ENCODE measurements at places on chromosomes 4 and X.

GRCh38 chr4:42596918-42597317, 60.0 kb downstream of the ATP8A1 start:
- DNase-seq = no peak

DNA sequence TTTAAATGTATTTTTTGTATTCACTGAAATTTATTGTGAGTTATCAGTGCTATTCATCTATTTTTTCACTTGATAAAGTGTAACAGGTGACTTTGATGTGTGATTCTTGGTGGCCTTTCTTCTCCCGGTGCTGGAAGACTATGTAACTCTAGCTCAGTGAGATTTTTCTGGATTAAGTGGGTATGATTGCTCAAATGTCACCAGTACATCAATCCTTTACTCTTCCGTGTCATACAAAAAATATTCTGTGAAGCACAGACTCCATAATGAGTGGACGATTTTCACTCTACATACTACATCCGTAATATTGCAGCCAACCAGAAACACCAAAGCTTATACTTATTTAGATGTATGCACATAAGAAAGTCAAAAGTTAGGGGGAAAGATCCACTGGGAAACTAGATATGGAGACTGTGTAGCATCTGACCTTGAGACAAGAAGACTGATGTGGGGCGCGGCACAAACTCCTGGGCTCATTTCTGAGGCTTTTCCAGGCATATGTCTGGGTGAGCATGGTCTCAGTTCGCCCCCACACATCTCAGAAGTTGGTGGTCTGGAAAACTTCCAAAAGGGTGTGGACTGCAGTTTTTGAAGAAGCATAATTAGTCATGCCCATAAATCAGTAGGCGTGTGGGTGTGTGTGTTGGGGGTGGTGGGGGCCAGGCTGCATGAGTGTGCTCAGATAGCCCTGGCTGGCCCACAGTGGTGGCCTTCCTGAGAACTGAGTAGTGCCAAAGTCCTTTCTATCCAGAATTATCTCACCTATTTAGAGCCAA, 53.9 kb upstream of the TENM3 start:
- no peak for DNase-seq

DNA sequence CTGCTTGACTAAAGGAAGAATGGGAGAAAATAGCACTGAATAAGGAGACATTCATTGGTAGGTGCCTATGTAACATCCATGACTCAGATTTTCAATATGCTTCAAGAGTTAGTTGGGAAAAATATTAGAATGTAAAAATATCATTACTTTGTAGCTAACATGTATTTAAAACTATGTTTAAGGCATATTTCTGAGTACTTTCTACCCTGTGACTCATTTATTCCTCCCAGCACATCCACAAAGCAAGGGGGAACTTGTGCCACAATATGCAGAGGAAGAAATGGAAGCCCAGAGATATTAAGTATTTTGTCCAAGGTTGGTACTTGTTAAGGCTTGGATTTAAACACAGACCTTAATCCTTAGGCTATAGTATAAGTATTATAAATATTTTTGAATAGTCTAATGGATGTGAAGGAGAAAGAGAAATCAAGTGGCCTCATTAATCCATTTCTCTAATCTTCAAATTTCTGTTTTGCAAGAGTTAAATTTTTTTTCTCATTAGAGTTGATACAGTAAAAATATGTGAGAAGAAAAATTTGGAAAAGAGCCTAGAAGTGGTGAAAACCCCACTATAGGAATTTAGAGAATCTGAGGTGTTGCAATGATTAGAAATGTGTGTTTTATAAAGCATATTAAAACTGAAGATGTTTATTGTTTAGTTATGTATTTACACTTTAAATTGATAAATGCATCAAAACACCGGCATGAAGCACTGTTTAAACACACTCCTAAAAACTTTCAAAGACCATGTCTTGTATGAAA, 149.3 kb upstream of the GYPA start:
- DNase-seq = no peak

GRCh38 chr4:127165971-127166370, 466.8 kb upstream of the INTU start:
- DNase-seq = no peak

DNA sequence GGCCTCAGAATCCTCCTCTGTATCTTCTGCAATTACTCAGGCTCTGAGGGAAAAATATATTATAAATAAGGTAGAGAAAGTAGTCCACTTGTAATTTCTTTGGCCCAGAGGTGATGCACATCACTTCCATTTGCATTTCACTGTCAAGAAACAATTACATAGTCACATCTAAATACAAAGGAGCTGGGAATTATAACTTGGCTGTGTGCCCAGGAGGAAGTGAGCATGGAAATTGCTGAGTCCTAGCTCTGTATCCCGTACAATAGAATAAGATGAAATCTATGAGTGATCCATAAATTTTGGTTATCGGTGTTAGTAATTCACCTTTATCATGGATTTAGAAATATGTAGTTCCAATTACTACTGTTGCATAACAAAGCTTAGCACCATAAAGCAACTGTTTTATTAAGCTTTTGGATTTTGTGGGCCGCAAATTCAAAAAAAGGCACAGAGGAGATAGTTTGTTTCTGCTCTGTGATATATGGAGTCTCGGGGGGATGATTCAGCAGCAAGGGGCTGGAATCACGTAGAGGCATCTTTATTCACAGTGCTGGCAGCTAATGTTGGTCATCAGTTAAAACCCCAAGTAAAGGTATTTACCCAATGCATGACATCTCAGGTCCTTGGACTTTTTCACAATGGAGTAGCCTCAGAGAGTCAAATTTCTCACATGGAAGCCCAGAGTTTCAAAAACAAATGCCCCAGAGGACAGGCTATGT, 241.4 kb upstream of the GALNT7 start:
- no peak for DNase-seq

- DNase-seq = no peak
Observed at GRCh38 chr4:46554760-46555465, 165.0 kb upstream of the GABRA2 start.

DNA sequence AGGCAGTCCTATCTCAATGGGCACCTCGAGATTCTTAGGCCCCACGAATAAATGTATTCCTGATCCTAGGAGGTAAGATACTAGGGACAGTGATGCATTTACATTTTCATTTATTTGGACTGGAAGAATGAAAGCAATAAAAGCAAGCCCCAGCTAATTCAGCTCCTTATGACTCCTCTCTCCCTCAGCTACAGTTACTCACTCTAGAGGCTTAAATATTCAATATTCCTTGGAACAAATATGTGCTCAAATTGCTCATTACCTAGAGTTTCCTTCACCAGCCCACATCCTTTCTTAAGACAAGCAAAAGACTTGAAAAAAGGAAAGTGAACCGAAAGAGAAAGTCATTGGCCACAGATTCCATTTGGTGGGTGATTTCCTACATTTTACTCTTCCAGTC, 13.9 kb downstream of the PAGE2 start:
- DNase-seq = no peak

- DNase-seq = no peak
Observed at GRCh38 chrX:72477781-72478181, 94.9 kb downstream of the HDAC8 start.

GRCh38 chrX:122777766-122778165, 406.3 kb upstream of the GRIA3 start:
- DNase-seq = no peak

- DNase-seq = no peak
Observed at GRCh38 chrX:132692066-132692465, 203.2 kb upstream of the MBNL3 start.

DNA sequence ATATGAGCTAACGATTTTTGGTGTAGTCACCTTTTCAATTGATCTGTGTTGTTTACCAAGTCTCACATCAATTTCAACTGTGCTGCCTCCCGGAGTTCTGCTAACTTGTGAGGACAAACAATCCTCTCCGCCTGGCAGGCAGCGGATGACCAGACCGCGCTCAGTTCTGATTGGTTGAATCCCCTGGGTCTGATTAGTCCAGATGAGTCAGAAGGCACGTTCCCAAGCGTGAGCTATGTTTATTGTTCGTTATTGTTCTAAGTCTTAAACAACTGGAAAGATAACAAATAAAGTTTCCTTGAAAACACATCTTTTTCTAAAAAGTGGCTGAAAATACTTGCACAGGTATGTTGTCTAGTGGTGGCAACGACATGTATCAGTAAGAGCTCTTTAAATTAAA, 37.9 kb upstream of the TRPC3 start:
- DNase-seq = no peak

DNA sequence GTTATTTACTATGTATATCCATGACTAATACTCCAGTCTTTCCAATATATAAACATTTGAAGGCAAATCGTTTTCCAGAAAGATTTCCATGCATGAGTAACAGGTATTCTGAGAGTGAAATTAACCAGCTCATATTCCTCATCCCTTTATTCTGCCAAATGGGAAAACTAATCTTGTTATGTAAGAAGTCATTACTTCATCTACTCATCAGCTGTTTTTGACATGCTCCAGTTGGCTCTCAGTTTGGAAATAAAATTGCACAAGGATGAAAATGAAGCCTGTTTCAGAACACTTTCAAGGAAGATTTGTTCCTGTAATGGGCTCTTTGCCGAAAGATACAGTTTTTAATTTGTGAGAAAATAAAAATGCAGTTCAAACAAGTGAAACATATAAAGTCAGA, 121.9 kb downstream of the KCTD8 start:
- DNase-seq = no peak

DNA sequence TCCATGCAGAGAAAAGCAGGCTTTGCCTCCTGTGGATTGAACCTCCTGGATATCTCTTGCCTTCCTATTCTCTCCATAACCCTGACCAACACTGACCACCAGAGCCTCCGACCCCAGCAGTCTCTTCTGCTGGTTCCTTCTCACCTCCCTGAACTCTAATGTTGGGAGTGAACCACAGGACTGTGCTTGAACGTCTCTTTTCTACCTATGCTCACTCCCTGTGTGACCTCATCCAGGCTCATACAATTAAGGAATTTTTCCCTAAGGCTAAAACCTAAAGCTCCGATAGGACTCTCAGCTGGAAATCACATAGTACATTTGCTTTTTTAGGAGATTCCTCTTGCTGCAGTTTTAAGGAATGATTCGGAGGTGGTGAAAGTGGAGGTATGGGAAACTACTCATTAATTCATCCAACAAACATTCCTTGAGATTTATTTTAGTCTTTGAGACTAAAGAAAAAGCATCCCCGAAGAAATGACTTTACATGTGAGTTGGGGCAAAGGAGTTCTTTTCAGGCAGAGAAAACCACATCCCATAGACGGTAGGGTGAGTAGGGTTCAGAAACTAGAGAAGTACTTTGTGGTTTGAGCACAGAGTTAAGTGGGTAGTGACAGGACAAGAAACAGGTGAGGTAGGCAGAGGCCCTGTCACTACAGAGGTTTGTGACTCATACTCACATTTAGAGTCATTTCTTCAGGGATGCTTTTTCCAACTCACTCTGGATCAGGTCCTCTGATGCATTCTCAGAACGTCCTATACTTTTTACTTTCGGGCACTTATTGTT, 30.8 kb downstream of the NDNF start:
- peak; percentile 55 for DNase-seq

- no peak for DNase-seq
Observed at GRCh38 chr4:38236503-38236902, 276.3 kb downstream of the PTTG2 start.

DNA sequence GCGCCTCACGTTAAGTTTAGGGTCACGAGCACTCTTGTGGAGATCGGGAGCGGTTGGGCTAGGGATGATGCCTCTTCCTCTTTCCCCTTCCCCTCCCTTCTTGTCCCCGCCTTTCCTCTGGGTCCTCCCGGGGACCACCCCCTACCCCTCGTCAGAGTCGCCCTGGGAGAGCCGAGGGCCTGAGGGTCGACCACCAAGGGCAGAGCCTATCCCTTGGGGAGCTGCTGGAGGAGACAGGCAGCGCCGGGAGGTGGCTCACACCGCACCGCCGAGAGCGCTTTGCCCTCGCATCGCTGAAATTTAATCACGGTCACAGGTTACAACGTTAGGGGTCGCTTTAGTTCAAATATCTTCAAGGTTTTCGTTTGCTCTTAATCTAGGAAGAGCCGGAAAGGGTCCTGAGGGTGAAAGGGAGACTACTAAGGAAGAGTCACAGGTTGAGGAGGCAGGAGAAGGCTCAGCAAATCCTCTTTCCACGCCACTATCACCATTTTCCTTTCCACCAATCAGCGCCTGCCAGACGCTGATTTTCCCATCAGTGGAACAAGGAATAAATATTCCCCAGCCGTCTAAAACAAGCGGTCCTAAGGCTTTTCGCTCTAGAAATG, 528 bp upstream of the SNCA start:
- DNase-seq = no peak

DNA sequence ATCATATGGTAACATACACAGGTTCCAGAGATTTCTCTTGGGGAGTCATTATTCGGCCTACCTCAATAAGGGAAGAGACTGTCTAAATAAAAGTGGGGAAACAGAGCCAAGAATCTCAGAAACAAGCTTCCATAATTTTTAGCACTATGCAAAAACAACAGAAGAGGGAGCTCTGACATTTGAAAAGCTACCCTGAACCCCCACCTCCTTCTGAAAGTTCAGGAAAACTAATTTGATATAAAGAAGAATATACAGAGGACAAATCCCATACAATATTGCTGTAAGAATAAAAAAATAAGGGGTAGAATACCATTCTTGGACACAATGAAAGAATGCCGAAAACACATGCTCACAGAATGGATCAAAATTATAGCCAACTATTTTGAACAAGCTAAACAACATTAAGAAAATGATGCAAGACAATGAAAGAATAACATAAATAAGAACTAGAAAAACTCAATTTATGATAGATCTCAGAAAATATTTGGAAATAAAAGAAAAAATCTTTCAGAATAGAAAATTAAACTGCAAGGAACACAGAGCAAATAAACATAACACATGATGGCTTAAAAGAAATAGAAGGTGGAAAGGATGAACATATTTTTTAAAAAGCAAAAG, 14.4 kb upstream of the ZNF41 start:
- no peak for DNase-seq

DNA sequence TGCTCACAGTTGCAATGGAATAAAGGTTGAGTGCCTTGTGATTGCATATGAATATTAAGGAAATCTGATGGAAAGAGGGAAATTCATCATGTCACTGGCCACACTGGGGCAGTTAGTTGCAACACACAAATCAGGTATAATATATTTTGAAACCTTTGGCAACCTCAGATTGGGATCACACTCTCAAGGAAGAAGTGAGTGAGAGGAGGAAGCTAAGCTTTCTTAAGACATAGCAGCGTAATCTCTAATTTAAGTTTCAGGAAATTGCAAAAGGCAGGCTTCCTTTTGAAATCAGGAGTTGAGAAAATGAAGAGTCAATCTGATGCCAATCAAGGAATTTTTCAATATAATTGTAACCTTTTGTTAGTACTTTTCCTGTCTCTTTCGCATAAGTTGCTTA, 12.3 kb upstream of the CLTRN start:
- DNase-seq = no peak

DNA sequence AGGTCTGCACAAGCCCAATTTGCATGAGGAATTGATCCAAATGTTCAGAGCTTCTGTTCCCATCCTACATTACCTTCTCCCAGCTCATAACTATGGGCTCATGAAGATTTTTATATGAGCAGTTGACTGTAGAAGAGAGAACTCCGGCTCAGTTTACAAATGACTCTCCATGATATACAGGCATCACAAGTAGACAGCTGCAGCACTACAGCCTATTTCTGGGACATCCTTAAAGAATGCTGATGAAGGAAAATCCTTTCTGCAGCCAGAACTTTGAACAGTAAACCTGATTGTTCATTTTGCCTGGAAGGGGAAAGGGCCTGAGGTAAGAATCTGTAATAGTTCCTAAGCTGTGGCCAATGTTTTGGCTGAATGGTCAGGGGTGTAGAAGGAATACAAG, 174.1 kb upstream of the CXCL13 start:
- no peak for DNase-seq
